ENCODE measurements at places on chromosomes 16 and 17.

DNA sequence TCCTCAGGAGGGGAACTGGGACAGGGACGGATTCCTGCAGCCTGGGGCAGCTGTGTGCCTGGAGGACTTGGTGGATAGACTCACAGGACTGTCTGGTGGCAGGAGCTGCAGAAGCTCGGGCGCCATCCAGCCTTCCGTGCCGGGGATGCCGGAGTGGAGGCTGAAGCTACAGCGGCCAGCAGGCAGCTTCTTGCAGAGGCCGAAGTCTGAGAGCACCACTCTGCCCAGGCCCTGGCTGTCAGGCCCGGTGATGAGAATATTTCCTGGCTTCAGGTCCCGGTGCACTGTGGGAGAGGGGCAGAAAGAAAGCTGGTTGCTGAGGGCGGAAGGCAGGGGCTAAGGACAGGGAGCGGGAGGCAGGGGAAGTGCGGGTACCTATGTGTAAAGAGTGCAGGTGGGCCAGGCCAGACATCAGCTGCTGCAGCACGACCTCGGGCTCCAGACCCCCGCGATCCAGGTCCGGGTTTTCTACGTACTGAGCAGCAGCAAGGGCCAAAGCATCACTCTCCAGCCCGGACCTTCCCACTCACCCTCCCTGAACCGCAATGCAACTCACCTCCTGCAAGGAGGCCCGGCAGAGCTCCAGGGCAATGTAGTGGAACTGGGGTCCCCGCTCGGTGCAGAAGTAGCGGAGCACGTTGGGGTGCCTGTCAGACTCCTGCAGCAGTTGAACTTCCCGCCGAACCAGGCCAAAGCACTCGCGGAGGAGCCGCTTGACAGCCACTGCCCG, 16.1 kb downstream of the PLK1 start:
- no peak for DNase-seq

GRCh38 chr17:44121997-44122815, 1.2 kb downstream of the HDAC5 start:
- DNase-seq, result no peak

GRCh38 chr16:16000685-16001084, 51.3 kb downstream of the ABCC1 start:
- no peak for DNase-seq

GRCh38 chr16:70433458-70434103, 5.3 kb downstream of the ST3GAL2 start:
- no peak for DNase-seq

DNA sequence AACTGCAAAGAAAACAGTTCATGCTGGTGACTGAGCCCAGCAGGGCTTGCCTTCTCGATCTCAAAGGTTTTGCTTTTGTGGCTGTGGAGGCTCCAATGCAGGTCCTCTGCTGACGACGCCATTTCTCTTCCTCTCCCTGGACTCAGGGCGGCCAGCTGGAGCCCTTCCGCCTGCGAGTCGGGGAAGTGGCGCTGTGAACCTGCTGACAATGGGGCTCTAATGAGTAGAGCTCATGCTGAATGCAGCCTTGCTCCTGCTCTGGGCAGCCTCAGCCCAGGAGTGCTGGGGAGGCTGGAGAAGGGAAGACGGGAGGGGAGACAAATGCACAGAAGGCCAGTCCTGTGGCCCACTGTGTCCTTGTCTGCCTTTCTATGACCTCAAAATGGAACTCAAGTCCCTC, 43.8 kb downstream of the VAC14 start:
- DNase-seq, result no peak

DNA sequence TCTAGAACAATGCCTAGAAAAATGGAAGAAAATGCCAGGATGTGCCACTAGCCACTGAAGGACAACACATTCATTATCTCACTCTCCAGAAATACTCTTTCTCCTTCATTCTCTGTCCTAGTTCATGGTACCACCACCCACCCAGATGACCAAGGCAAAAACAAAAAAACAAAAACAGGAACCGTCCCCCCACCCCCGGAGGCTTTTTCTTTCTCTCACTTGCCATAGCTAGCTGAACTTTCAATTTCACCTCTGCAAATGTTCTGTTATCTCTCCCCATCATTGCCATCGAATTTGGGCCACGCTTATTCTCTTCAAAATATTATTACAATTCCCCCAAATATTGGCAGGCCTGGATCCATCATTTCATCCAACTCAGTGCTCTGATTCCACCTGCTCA, 49.0 kb downstream of the SOX9 start:
- DNase-seq, result no peak

- DNase-seq, result no peak
Observed at GRCh38 chr17:81832608-81833159, 407 bp downstream of the MCRIP1 start.

All from stimulated activated CD8-positive, alpha-beta memory T cell treated with anti-CD3 and anti-CD28 coated beads, Interleukin-12 subunit alpha, Interleukin-12 subunit beta, amount 100 ng/mL, for 1 hour (primary cell).